ENCODE measurements at places on chromosomes 2 and 18.

DNA sequence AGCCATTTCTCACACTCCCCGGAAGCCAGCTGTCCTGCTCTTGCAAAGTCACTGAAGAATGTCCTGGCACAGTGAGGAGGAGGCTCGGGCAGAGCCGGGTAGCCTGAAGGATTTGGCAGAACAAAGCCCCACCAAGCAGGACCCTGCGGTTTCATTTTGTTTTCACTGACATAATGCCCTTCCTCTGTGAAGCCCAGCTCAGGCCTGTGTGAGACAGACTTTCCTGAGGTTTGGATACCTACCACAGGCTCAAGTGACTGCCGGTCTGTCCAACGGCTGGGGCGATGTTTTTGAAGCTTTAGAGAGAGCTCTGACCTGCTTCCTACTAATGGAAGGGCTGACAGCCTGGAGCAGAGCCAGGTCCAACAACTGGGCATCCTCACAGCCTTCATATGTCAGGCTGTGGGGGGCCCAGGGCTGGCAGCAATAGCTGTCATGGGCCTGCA is 99.8 kb upstream of the FZD7 start:
- peak; percentile 49 for DNase-seq

DNA sequence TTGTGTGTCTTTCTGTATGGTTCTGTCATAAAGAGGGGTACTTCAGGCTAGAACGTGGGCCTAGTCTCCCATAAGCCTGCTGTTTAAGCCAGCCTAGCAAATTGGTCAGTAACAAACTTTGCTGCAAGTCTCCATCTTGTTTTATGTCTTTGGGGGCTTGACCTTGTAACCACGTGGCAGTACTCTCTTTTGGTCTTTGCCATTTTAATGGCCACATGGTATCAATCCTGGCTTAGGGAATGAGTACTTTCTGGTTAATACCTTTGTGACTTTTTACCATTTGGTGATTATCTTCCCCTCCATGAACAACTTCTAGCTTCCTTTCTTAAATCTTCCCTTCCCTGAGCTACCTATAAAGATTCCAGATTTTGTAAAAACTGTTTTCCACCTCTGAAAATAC is 148.3 kb downstream of the GCA start:
- no peak for DNase-seq

DNA sequence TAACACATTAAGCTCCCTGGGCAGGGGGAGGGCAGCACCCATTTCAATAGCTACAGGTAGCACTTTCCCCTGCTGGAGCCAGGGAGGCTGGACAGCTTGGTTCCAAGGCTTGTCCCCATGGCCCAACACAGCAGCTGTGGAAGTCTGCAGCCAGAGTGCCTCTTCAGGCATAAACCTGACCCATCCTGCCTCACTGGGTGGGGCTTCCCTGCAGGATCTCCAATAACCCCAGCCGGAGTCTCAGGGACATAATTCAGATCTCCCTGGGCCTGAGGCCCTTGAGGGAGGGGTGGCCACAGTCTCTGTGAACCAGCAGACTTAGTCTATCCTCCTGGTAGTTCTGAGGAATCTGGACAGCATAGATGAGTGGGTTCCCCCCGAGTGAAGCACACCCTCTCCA is 1001.9 kb upstream of the CHAC2 start:
- DNase-seq = no peak

DNA sequence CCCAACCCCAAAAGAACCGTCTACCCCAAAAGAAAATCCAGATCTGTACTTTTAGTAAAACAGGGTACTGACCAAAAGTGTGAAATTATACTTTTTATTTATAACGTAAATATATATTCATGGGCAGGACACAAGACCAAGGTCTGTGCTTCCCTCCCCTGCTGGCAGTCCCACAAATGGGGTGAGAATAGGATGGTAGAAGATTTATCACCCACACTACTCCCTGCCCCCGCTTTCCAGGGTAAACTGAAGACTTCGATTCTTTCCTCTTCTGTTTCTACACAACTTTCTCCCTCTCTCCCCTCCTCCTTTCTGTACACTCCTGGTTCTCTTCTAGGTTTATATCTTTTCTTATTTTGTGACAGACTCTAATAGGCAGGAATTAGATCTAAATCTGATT is 79.7 kb downstream of the MDH1 start:
- DNase-seq = no peak

DNA sequence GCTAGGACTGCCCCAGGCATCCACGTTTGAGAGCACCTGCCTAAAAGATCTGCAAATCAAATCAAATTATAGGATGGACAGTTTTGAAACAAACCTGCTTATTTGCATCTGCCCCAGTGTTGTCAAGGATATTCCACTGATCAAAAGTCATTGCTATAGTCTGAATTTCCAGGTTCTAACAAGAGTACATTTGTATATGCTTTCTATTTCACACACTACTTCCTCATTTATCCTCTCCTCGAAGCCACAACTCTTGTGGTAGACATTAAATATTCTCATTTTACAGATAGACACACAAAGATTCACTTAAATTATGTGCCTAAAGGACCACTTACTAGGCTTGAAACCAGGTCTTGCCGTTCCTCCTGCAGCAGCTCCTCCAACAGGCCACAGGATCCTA is 11.9 kb upstream of the TET3 start:
- DNase-seq = no peak

- DNase-seq = no peak
These were observed 7.2 kb upstream of the SIX3 start for GRCh38 chr2:44934038-44934982.

GRCh38 chr18:63119647-63120046 is 199.9 kb downstream of the BCL2 start:
- peak; percentile 44 for DNase-seq

DNA sequence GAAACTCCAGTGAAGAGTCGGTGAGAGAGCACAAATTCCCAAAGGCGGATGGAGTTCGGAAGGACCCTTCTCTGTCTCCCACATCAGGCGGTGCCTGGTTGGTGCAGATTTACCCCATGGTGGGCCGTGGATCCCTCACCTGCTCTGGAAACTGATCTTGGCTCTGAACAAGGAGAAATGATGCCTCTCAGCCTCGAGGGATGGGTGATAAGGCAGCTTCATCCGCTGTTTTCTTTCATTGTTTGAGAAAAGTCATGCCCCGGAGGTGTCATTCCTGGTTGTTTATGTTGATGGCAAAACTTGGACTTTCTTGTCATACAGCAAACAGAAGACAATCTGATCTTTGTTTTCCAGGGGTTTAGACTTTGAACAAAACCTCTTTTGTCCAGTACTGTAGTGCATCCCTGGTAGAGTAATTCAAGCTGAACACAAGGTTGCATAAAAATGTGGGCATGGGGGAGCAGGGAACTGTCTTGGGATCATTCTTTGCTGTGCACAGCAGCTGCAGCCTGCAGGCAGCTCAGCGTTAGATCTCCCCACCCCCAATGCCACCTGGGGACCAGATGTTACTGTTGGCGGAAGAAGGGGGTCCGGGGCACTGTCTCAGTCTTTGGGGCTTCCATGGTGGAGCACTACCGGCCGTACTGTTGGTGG is 81.3 kb downstream of the NFATC1 start:
- no peak for DNase-seq

GRCh38 chr18:41985914-41986313 is 30.9 kb downstream of the PIK3C3 start:
- no peak for DNase-seq

DNA sequence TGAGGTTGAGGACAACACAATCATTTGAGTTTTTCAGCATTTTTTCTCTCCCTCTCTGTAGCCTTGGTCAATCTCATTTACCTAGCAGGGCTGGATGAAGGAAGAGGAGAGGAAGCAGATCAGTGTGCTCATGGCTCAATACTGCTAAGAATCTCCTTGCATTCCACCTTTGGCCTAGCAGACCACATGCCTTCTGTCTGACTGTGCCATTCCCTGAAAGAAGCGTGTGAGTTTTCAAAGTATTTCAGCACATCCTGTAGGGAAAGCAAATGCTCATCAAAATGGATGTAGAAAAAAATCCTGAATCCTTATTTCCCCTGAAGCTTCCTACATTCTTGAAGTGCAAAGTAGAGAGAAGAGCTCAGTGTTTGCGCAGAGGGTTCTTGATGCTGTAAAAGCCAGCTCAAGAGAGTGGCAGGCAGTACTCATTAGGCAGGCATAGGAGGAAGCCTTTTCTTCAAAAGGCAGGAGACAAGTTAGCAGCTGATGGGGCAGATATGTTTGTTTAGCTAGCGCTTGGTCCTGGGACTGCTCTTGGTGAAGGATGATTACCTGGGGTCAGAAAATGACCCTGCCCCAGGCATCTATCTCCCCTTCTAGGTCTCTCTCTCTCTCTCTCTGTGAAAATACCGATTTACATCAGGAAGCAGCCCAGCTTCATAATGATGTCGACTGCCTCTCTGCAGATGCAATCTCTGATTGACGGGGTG is 14.4 kb upstream of the PIK3C3 start:
- DNase-seq = no peak

DNA sequence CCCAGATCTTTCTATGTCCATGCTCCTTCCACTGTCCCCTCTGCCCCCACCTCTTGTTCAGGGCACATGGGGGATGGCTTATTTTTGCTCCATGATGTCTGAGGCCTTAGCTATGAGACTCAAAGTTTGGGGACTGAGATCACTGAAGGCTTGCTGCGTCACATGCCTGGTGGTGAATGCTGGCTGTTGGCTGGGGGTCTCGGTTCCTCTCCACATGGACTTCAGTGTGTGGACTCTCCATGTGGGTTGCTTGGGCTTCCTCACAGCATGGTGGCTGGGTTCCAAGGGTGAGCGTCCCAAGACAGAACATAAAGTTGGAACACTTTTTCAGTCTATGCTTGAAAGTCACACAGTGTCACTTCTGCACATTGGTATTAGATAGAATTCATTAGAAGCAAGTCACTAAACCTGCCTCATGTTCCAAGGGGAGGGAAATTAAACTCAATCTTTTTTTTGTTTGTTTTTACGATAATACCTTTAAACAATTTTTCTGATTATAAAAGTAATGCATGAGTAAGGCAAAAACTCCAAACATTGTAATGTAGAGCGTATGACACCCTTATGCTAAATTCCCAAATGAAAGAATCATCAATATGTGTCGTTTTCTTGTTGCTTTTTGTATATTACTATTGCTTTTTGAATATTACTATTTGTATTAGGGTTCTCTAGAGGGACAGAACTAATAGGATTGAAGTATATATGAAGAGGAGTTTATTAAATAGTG is 111.7 kb downstream of the MYCN start:
- DNase-seq = no peak

- DNase-seq = no peak
These were observed 1288.7 kb downstream of the LRP1B start for GRCh38 chr2:140842110-140842509.

GRCh38 chr18:31064130-31064529 is 21.6 kb upstream of the DSC3 start:
- DNase-seq = no peak

- no peak for DNase-seq
These were observed 14.5 kb upstream of the LPIN2 start for GRCh38 chr18:3027370-3027891.

DNA sequence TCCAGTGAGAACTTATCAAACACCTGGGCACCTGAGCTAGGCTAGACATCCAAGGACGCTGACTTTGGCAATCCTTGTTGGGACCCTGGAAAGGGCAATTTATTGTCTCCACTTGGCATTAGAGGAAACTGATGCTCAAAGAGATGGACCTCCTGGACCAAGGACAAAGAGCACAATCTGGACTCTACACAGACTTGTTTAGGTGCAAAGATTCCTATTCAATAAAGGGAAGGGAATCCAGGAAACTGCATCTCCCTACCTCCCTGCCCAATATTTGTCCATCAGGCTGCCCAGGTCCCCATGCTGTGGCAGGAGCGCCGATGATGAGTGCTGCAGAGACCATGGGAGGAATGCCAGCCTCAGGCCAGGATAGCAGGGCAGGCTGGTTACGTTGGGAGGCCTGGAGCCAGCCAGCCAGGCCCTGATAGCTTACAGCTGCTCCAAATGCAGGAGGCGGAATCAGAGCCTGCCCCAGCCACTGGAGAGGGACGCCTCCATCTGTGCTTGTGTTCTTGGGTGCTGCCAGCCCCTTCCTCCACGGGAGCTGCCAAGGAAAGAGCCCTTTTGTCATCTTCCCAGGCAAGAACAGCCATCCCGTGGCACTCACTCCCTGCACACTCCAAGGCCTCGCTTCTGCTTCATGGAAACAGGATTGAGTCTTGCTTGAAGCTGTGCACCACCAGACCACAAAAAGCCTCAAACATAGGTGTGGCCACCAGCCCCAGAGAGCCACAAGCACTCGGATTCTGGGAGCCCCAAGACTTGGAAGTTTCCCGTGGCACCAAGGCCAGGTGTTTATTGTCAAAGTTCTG is 60.0 kb downstream of the HS1BP3 start:
- DNase-seq = peak; percentile 37

- no peak for DNase-seq
These were observed 1.1 kb upstream of the LIPG start for GRCh38 chr18:49560624-49561288.

- DNase-seq = no peak
These were observed 53.9 kb upstream of the SALL3 start for GRCh38 chr18:78925557-78926242.

Data from cerebellum (tissue), 4 donors.